Stimulated activated CD4-positive, alpha-beta T cell treated with anti-CD3 and anti-CD28 coated beads, TNF-alpha, amount 100 ng/mL, for 1 hour (primary cell): ENCODE measurements at places on chromosomes 5 and 9.

DNA sequence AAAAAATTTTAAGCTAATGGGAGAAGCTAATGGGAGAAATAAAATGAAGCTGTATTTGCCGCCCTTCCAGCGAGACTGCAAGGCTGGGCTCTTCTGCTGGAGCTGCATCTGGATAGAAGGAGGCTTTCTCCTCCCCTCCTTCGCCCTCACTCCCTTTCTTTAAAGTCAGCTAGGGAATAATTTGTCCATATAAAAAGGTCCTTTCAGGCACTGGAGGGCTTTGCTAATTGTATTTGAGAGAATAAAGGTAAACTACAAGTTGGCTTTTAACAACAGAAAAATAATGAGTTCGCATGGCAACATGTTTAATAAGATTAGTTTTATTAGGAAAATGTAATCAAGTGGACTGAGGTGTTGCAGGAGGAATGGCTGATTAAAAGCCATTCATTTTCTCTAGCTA is 41.3 kb downstream of the NPR3 start:
- no peak for DNase-seq

DNA sequence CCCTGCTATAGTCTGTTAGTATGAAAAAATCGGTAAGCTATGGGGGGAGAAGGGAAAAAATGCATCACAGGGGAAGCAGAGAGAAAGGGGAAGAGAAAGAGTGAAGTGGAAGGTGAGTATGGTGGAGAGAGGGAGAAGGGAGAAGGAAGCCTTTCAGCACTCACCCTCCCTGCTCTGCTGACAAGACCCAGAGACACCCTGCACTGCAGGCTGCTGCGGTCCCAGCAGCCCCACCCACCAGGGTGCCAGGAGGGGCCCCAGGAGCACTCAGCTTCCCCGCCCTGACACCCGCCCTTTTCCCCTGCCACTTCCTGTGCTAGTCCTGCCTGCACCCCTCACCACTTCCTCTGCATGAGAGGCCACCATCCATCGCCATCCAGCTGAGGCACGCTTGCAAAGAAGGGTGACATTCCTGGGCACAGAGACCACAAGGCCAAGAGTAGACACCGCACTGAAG is 12.7 kb downstream of the STK10 start:
- DNase-seq: peak; percentile 76

- no peak for DNase-seq
Measured at GRCh38 chr5:102154291-102154690, 141.8 kb downstream of the SLCO4C1 start.

GRCh38 chr9:21969011-21969940 is 24.9 kb downstream of the CDKN2A start:
- DNase-seq: no peak

GRCh38 chr5:110086658-110087388 is 397.1 kb downstream of the MAN2A1 start:
- no peak for DNase-seq

GRCh38 chr9:81182431-81182830 is 506.9 kb downstream of the TLE1 start:
- DNase-seq: no peak

DNA sequence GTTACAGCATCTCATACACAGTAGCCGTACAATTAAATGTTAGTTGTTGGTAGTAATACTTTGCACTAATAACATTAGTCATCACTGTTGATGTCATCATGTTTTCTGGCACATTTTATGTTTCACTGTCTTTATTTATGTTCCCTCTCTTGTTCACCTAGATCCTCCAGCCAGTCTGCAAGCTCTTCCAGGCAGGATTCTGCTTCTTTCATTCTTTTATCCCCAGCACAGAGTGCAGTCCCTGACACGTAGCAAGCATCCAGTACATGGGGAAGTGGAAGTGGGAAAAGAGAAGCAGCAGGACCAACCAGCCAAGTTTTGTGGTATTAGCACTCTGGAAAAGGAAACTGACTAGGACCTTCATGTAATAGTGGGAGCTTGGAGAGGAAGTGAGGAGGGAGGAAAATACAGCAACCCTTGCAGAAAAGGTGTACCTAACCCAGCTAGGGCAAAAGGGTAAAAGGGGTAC is 89.7 kb upstream of the SLC44A1 start:
- DNase-seq: no peak

- DNase-seq: no peak
Measured at GRCh38 chr5:83564069-83564749, 92.7 kb downstream of the VCAN start.

GRCh38 chr5:40376566-40376965 is 303.1 kb upstream of the PTGER4 start:
- DNase-seq: no peak

DNA sequence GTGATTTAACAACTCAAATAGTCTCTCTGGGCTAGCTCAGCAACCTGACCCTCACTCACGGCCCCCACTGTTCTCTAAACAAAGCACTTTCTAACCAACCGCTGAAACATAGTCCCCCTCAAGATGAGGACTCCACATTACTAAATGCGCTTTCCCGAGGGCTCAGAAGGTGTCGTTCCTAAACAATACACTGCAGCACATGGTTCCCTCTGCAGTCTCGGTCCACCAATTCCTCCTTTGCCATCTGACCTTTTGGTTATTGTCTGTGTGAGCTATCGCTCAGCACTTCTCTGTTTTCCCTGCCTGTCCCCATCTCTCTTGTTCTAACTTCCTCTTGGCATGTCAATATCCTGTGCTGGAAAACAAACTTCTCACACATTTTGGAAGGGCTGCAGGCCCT is 7.2 kb downstream of the EPB41L4A start:
- no peak for DNase-seq

- no peak for DNase-seq
Measured at GRCh38 chr5:7584749-7585148, 188.8 kb downstream of the ADCY2 start.

DNA sequence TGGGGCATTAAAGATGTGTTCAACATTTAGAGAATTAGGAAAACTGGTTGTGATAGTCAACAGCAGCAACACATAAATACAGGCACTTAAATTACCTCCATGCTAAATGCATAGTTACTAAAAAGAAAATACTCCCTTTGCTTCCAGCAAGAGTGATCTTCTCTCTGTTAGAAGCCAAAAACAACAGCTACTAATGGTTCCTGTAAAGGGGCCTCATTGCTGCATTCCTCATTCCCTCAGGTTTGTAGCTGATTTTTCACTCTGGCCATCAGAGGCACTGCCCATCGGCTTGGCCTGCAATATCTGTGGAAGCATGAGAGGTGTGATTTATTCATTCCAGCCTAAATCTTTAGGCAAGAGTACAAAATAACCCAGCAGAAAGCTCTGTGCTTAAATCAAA is 466.0 kb upstream of the ADAMTS16 start:
- DNase-seq: no peak

DNA sequence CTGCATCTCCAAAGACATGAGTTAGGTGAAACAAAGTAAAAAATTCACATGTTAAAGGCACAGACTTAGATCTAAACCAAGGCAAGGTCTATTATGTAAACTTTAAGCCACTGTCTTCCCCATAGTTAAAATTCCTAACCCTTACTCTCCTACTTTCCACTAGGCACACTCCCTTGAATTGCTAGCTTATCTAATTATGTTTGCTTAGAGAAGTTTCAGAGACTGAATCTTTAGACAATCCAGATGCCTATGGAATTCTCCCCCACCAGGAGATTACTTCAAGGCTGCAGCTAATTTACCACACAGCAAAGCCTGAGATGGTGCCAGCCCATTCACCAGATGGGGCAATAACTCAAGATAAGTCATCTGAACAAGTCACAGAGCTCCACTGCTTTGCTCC is 803.1 kb upstream of the COX7C start:
- no peak for DNase-seq

DNA sequence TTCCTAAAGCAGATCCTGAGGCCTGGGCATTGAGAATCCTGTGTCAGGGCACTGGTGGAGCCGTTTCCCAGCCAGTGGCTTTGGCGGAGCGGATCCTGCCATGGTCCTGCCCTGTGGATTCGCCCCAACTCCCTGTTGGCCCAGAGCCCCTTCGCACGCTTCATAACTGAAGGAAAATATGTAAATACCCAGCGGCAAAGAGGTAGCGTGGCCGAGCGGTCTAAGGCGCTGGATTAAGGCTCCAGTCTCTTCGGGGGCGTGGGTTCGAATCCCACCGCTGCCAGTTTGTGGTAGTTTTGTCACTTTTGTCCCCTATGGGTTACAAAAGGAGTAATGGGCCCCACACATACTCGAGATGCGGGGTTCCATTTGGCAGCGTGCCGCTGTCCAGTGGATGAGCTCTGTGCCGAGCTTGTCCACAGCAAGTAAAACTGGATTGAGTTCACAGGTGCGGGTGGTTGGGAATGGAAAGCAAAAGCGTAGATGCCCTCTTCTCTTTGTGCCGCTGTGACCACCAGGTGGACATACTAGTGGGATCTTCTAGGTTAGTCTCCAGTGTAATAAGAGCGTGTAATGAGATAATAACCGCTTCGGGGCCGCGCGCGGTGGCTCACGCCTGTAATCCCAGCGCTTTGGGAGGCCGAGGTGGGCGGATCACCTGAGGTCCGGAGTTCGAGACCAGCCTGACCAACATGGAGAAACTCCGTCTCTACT is 17.3 kb downstream of the TRIM7 start:
- peak; percentile 48 for DNase-seq
